AG09309 (cell line): ENCODE measurements at places on chromosomes 2 and 18.

DNA sequence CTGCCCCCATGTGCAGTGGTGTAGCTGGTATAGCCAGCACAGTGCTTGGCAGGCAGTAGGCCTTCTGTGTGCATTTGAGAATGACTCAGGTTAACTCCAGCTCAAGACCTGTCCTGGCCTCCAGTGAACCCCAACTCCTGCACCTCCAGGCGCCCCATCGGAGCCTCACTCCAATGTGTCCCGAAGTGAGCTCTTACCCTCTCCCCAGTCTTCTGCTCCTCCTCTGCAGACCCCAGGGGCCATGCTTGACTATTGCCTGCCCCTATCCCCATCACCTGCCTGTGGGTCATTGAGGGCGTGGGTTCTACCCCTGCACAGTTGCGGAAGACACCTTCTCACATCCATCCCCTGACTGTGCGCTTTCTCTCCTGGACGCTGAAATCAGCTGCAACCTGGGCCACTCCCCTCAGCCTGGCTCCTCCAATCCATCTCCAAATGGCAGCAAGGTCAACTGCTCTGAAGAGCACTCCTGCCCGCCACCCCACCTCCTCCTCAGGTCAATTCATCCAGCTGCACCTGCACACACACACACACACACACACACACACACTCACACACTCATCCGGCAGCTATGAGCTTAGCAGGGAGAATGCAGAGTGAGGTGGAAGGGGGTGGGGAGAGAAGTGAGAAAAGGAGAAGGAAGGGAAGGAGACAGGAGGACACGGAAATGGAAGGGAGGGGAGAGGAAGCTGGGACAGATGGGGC lies 130.3 kb upstream of the GLI2 start:
- DNase-seq = no peak

- DNase-seq = no peak
Observed at GRCh38 chr18:12315490-12315889, 7.4 kb downstream of the TUBB6 start.

- DNase-seq = no peak
Observed at GRCh38 chr2:241193271-241193670, 4.8 kb downstream of the ANO7 start.

GRCh38 chr2:237566401-237567235 lies at the start of gene PRLH:
Gene PRLH (plus strand): TSS chr2:237566574. CDS start chr2:237566574, 0 bp downstream.
- no peak for DNase-seq

DNA sequence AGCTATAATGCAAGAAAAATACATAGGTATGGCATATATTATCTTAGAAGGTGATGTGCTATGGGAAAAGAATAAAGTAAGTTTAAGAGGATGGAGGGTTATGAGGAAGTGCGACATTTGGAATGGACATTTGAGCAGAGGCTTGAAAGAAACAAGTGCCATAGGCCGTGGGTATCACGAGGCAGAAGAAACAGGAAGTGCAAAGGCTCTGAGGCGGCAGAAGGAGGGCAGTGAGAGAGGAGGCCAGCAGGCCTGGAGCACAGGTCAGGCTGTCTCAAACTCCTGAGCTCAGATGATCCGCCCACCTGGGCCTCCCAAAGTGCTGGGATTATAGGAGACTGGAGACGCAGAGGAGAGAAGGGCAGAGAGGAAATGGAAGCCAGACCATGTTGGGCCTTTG lies 40.7 kb upstream of the EPHA4 start:
- no peak for DNase-seq

- no peak for DNase-seq
Observed at GRCh38 chr2:131126436-131126835, 21.3 kb downstream of the PLEKHB2 start.

GRCh38 chr18:46678785-46679399 lies 21.9 kb upstream of the LOXHD1 start:
- DNase-seq = no peak

GRCh38 chr2:162926501-162926900 lies 87.9 kb upstream of the KCNH7 start:
- DNase-seq = no peak

GRCh38 chr2:67255933-67256615 lies 141.1 kb upstream of the ETAA1 start:
- peak; percentile 44 for DNase-seq

- no peak for DNase-seq
Observed at GRCh38 chr2:164515030-164515429, 106.3 kb downstream of the GRB14 start.

DNA sequence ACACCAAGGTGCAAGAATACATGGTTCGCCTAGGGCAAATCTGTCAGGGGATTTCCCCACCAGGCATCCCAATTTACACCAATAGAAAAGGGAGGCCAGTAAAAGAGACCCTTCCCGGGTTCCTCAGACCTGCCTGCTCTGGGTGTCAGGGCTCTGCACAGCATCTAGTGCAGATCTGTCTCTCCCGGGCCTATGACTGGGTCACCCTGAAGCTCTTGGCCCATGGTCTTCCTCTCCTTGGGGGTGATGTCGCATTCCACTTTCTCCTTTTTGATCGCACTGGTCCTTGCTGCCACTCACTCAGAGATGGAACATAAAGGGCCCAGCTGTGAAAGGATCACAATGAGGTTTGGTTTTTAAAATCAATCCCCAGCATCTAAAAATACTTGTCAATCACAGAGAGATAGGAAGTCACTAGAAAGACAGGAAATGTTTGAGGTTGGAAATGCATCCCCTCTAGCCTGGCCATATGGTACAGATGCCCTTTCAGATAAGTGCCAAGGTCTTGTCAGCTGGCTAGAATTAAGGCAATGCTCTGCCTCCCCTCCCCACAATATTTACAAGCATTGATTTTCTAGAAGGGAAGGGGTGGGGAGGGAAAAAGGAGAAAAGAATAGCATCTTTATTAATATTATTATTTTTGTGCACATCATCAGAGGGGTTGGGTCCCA lies 34.9 kb upstream of the AFTPH start:
- DNase-seq = no peak
